ENCODE measurements at places on chromosomes 1 and 21.

- DNase-seq = peak; percentile 86
Measured at GRCh38 chr21:37445228-37445627, 78.7 kb downstream of the DYRK1A start.

DNA sequence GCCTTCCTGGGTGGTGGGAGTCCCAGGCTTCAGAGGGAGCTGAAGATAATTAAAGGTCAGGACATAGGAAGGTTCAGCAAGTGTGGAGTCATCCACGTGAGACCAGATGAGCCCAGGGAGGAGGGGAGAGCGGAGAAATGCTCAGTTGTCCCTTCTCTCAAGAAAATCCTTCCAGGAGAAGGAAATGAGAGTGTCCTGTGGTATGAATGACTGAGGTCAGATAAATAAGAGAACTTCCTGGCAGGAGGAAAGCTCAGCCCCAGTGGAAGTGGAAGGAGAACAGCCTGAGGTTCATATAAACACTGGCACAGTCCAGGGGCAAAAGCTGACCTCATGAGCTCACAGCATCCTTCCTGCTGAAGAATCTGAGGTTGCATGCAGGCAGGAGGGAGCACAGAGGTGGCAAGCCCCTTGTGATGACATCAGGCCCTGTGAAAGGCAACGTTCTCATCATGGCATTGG lies 97.6 kb downstream of the NAV1 start:
- DNase-seq = peak; percentile 43

GRCh38 chr1:201347498-201348210 lies 29.8 kb downstream of the TNNT2 start:
- no peak for DNase-seq

DNA sequence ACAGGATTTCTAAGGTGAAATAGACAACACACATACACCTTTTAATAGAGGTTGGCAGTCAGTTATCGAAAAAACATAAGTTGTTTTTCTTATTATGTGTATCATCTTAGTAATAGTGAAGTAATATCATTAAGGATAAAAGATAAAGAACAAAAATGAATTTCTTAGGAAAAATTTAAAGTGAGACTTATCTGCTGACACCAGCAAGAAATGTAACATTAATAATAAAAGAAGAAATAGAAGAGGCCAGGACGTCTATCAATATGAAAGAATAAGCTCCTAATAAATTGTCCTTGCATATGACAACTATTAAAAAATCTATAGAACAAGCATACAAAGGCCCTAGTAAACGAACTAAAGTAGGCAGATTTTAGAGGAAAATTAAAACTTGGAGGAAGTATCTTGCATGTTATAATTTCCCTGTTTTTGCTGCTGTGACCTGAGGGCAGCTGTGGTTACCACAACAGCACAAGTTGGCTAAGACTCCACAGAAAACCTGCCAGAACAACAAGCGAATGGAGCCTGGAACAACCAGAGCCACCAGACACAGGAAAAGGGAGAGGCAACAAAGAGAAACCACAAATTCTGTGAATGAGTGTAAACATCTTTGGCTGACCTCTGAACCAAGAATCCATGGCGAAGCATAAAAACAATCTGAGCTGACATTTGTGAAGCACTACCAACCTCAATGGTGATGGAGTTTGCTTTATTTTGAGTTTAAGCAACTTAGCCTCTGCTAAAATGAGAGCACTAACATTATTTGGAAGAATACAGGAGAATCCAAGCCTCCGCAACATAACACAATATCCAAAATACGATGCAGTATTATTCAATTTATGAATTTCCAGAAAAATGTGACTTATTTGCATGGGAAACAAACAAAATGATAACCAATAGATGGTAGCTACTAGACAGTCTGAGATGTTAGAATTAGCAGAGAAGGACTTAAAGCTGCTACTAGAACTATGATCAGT lies 207.5 kb downstream of the KCNT2 start:
- peak; percentile 90 for DNase-seq

DNA sequence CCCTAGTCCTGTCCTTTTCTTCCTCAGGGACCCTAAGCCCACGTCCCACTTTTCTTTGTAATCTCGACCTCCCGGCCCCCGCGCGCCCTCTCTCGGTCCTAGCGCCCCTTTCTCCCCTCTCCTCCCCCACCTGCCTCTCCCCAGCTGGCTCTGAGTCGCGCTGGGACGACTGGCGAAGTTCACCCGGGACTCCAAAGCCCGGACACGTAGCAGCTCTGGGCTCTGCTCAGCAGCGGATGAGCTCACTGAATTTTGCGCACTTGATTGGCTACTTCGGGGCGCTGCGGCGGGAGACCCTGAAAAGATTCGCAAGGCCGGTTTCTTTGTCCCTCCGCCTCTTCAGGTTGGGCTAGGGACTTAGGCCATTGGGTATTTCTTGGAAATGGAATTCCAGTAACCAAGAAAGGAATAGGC lies 16.3 kb upstream of the ACKR1 start:
- peak; percentile 58 for DNase-seq

- no peak for DNase-seq
Measured at GRCh38 chr1:14062669-14063068, 362.7 kb downstream of the PRDM2 start.

DNA sequence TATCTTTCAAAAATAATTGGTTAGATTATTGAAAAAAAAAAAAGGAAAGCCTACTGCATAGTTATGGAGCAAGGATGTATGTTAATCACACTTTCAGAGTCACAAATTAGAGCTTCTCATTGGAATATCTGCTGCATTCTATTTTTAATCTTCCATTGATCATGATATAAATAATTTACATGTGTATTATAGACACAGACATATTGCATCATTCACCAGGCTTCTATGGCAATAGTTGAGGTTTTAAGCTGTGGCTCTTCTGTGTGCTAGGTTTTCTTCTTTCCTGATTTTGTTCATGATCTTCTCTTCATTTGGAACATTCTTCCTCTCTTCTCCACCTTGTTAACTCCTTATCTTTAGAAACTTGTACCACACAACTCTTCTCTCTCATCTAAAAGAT lies 123.2 kb upstream of the HMCN1 start:
- DNase-seq = no peak

DNA sequence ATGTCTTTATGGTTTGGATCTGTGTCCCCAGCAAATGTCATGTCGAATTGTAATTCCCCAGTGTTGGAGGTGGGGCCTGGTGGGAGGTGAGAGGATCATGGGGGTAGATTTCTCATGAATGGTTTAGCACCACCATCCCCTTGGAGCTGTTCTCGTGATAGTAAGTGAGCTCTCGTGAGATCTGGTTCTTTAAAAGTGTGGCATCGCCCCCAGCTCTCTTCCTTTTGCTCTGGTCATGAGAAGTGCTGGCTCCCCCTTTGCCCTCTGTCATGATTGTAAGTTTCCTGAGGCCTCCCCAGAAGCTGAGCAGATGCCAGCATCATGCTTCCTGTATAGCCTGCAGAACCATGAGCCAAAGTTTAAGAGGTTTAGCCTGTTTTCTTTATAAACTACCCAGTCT lies 11.2 kb upstream of the KCNE2 start:
- DNase-seq = no peak

- peak; percentile 16 for DNase-seq
Measured at GRCh38 chr1:168084396-168085231, 52.1 kb downstream of the GPR161 start.

DNA sequence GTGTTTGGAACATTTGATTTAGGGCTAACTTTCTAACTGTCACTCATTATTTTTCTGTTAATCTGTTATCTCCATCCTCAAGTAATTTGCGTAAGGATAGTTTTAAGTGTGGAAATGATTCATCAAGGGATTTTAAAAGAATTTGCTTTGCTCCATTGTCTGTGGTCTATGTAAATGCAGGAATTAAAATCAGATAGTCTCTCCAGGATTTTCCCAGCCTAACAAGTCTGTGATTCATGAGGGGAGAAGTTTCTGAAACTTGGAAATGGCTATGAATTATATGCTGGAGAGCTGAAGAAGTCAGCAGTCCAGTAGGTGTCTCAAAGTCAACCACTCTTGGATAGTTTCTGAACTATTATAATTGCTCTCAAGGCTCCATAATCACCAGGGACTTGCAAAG lies 264.5 kb downstream of the MRPL39 start:
- peak; percentile 69 for DNase-seq

All from amniotic epithelial cell (primary cell).